Natural killer cell (primary cell): ENCODE measurements at places on chromosomes 11 and 22. TPM values are rescaled to one million over a fixed set of nuclear protein-coding genes. Genes with fewer than 3 reads are reported as not detected.

Gene NXPE1
- not detected for total RNA-seq

Gene NLRP14
- not detected for total RNA-seq

Gene PYGM
- 4.1 TPM for total RNA-seq

Gene EMID1
- 0.65 TPM for total RNA-seq

Gene SMTNL1
- not detected for total RNA-seq

Gene PTPRCAP
- total RNA-seq: 301 TPM

Gene RASL10A
- total RNA-seq: 0.28 TPM

- DNase-seq: no peak
Measured at GRCh38 chr11:68743539-68743938, 7.8 kb downstream of the TESMIN start.

DNA sequence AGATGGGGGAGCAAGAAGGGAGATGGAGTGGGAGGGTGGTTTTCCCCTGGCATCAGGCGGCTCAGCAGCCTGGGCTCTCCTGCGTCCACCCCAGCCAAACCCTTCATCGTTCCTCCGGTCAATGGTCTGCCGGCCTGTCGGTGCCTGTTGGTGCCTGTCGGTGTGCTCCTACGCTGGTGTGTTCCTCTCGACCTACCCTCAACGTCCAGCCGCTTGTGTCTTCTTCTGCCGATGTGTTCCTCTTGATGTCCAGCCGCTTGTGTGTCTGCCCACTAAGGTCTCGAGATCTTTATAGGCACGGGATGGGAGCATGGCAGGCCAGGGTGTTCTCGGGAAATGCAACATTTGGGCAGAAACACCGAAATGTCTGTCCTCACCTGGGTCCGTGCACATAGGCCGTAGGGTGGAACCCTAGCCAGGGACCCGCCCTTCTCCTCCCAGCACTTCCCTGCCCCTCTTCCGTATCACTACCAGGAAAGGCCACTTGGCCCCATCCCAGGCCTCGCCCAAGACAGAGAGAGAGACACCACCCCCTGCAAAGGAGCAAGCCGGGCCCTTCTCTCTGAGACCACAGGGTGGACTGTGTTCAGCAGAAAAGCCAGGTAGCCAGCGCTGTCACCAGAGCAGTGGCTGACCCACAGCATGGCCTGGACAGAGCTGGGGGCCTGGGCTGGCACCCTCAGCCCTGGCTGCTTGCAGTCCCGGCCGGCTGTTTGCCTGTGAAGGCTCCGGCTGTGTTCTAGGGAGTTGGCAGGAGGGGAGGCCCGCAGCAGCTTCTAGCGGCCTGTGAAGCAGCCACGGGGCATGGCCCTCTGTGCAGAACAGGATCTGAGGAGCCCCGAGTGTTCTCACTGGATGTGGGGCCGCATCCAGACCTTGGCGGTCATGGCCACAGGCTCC lies 61.6 kb upstream of the KCNQ1OT1 start:
- peak; percentile 8 for DNase-seq

DNA sequence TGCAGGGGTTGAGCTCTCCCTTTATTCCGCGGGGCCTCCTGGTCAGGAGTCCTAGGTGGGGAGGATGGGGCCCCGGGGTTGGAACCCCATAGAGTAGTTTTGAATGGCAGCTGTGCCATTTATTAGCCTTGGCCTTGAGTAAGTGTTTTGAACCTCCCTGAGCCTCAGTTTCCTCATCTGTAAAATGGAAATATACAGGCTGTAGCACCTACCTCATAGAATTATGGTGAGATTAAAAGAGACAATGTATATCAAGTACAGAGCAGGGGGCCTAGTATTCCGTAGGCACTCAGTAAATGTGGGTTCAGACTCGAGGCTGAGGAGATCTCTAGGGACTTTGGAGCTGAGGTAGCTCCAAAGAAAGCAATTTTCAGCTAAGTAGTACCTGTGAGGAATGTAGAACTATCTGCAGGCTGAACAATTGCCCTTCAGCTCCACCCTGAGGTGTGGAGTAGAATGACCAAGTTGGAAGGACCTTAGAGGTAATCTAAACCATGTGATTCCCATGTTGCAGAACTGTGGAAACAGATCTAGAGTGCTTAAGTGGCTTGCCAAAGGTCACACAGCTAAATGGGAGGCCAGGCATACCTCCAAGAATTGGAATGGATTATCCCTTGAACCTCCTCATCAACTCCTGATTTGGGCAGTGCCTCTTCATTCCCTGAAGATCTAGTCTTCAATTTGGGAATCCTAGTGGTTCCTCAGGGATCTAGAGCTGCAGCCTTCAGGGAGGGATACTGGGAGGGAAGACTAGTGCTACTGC lies 682 bp downstream of the PGAP2 start:
- no peak for DNase-seq

GRCh38 chr11:55701429-55701828 lies 39.4 kb downstream of the OR4C6 start:
- DNase-seq: no peak
